ENCODE measurements at places on chromosomes 11 and 22.

- DNase-seq: no peak
Observed at GRCh38 chr22:30882974-30883533, 85.5 kb downstream of the MORC2 start.

- DNase-seq: no peak
Observed at GRCh38 chr11:122102426-122102825, 13.6 kb downstream of the BLID start.

DNA sequence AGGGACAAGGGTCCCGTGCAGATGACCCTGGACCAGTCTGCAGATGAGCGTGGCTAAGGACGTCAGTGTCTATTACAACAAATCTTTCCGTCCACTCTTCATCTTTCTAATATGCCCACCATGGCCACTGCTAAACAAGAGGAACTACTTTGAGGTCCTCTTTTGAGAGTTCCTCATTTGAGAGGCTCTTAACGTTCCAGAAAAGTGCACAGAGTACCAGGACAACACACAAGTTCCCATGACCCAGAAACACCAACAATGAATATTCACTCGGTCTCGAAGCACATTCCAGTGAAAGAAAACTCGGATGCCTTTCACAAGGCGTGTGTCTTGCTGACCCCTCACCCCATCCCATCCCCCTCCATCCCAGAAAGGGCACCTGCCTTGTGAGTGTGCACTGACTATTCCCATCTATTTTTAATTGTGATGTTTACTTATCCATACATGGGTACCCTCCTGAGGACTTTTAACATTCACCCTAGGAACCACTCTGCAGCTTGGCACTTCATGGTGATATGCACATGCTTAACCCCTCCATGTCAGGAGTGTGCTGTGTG is 157.0 kb downstream of the SHANK2 start:
- DNase-seq: no peak

GRCh38 chr11:76371170-76371569 is 9.8 kb downstream of the THAP12 start:
- no peak for DNase-seq

GRCh38 chr22:38674888-38675287 is 6.9 kb upstream of the TOMM22 start:
- DNase-seq: no peak

DNA sequence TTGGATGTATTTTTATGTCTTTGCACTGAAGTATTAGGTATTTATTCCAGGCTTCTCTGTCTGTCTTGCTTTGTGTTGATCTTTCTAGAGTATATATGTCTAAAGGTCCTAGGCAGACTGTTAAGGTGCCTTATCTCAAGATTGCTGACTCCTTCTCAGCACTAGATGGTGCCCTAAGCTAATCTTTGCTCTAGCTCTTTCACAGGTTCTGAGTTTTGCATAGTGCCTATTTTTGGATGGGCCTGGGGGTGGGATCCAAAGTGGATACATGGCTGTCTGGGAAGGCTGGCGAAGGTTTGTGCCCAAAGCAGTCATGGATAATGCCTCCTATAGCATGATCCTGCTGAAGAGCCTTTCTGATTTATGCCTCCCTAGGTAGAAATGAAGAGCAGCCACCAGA is 154.9 kb downstream of the TRPC6 start:
- DNase-seq: no peak

- no peak for DNase-seq
Observed at GRCh38 chr11:60396799-60397198, 540 bp downstream of the MS4A14 start.

DNA sequence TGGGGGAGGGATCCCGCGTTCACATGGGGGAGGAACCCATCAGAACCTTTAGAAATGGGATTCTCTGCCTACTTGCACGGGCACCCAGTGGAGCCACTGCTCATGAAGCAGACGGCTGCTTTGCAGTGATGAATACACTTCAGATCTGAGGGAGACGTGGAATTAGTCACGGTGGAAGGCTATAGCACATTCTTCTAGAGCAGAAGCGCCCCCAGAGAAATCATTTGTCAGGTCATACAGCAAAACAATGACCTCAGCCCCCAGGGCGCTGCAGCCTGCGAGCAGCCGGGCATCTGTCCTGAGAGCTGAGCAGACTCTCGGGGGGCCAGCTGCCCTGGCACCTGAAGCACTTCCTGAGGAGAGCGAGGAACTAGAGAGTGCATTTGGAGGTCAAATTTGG is 12.7 kb downstream of the TP53AIP1 start:
- no peak for DNase-seq

GRCh38 chr22:30591588-30592359 is at the start of gene PES1:
Gene PES1 (minus strand): TSS chr22:30591910. CDS start chr22:30591833, 77 bp downstream.
- DNase-seq: peak; percentile 89

DNA sequence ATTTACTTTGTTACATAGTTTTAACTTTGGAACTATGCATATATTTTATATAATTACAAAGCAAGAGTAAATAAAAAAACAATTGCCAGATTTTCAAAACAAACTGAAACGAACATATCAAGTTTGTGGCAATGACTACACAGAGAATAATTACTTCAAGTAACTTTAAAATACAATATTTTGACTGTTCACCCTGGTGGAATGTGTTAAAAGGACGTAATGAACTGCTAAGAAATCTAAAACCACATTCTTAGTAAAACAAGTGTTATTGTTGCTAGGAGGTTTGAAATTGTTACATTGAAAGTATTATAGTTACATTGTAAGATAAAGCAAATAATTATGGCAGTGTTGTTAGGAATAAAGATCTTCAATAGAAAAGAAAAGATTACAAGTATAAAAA is 71.4 kb downstream of the SFI1 start:
- DNase-seq: no peak

DNA sequence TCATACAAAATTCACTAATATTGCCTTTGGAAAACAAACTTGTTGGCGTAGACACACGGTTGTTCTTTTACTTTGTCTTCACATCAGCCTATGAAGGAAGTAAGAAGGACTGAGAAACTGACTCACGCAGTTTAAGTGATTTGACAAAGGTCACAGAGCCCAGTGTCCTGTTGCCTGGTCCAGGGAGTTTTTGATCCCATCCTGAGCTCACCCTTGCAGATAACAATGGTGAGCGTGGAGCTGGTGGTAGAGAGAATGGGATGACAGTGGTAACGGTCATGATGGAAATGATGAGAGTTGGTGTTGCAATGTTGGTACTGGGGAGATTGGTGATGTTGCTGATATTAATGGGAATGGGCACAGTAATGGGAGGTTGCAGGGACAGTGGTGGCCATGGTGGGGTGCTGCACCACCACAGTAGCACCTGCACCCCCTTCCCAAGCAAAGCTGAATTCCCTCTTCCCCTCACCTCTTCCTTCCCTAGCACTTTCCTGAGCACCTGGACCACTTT is 22.0 kb downstream of the CREB3L1 start:
- no peak for DNase-seq

GRCh38 chr11:18958221-18958910 is 19.2 kb upstream of the MRGPRX1 start:
- no peak for DNase-seq

DNA sequence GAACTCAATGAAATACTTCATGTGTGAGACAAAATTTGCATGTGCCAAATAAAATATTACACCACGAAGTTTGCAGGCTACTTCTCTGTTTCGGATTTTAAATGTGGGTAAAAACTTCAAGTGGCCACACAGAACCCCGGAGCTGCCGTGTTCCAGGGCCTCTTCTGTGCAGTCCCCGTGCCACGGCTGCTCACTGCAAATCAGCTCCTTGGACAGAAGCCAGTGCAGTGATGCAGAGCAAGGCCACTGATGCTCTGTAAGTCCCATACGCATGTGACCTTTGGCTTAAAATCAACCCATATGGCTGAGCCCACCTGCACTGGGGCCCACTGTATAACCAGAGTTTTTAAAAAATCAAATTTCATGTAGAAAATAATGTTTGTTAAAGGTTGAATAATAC is 1309.4 kb downstream of the TBC1D22A start:
- DNase-seq: no peak

- DNase-seq: no peak
Observed at GRCh38 chr22:23119494-23120414, 22.0 kb downstream of the RSPH14 start.

GRCh38 chr11:66616379-66617154 is at the start of gene RBM14:
Gene RBM14 (plus strand): TSS chr11:66616630. CDS start chr11:66616721, 91 bp downstream.
- peak; percentile 93 for DNase-seq

DNA sequence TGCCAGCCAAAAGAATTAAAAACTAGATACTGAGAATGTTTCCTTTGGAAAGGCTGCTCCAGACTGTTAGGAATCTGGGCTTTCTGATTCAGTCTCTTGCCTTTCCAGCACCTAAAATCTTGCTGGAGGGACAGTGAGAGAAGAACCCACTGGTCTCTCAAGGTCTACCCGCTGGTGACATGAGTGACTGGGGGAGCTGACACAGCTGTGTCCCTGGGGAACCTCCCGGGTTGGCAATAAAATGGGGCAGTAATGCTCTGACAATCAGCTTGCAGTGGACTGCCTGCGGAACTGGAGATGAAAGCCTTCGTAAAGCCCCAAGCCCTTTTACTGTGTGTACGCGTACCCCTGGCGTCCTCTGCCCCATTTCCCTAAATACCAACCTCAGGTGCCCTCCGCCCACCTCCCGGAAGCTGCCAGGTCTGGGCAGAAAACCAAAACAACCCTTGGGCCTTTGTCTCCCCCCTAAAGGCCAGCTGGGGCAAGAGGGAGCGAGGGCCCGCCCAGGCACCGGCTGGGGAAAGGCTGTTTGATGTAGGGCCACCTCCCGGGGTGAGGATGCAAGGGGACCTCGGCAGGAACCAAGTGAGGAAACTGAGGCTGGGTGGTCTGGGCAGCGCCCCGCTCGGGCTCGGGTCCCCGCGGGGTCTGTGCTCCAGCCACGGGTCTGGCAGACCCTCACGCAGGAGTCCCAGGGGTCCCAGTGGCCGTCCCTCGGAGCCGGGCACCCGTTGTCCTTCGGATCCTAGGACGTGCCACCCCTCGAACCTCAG is 741 bp downstream of the CARS1 start:
- DNase-seq: no peak

- no peak for DNase-seq
Observed at GRCh38 chr22:37259540-37260029, 15.5 kb upstream of the RAC2 start.

DNA sequence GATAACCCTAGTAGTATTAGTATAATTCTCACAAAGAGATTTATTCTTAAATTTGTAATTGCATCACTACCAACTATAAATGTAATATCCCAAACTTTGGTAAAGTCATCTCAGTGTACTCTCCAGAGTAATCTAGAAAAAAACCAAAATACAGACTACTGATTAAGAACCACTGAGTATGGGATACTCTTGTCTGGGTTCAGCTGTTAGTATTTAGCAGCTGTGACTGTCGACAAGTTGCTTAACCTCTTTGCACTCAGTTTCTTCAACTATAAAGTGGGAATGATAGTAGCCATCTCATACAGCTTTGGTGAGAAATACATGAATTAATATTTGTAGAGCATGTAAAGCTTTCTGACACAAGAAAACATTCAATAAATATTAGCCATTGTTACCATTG is 35.3 kb downstream of the C11orf65 start:
- no peak for DNase-seq

GRCh38 chr11:2796091-2796490 is 89.5 kb downstream of the CDKN1C start:
- no peak for DNase-seq

- no peak for DNase-seq
Observed at GRCh38 chr11:76771446-76772099, 11.6 kb upstream of the TSKU start.

GRCh38 chr22:43812149-43812842 is at the start of gene EFCAB6:
Gene EFCAB6 (minus strand): TSS chr22:43812305. CDS start chr22:43782318, 29,987 bp downstream.
- peak; percentile 80 for DNase-seq

DNA sequence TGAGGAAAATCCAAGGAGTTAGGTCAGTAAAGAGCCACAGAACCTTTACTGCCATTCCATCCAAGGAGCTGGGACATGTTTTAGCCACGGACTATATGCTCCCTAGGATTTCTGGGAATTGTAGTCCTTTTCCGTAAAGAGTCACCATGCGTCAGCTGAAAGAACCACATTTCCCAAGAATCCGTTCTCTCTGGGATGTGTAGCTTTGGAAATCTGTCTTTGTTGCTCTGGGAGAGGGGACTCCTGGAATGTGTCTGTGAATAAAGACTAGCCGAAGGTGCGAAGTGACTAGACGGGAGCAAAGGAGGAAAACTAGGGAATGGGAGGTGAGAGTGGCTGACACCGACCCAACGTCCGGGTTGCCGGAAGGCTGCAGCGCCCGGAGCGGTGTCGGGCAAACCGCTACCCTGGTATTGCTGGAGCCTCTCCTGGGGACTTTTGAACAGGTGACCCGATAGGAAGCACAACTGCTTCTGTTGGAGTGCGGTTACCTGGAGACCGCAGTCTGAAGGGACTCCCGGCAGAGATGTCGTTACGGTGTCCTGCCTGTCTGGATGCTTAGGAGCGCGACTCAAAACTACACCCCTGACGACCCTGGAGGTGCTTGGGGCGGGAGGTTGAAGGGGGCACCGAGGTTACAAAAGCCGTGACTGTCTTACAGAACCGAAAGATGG is at the start of gene IFTAP:
Gene IFTAP, plus strand, starts transcription at position 187 of the 674 bp plus-strand sequence. CDS start 15,602 bp downstream, outside the sequence.
- DNase-seq: no peak

DNA sequence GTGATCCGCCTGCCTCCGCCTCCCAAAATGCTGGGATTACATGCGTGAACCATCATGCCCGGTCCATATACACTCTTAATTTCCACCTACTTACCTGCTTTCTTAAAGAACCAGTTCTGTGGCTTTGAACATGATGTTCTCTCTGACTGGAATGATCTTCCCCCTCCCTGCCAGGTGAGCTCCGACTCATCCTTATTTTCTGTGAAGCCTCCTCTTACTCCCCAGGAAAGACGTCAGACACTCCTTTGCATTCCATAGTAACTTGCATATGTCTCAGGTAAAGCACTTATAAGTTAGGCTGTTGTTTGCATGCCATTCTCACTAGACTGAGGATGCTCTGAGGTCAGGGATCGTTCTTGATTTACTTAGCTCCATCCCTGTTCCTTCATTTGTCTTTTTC is 91.8 kb upstream of the RAB1B start:
- DNase-seq: no peak

GRCh38 chr11:43269254-43269918 is 42.4 kb upstream of the API5 start:
- no peak for DNase-seq

- DNase-seq: no peak
Observed at GRCh38 chr11:22162756-22163155, 30.1 kb upstream of the ANO5 start.

GRCh38 chr11:59706518-59707285 is 6.9 kb downstream of the OR10V1 start:
- no peak for DNase-seq

DNA sequence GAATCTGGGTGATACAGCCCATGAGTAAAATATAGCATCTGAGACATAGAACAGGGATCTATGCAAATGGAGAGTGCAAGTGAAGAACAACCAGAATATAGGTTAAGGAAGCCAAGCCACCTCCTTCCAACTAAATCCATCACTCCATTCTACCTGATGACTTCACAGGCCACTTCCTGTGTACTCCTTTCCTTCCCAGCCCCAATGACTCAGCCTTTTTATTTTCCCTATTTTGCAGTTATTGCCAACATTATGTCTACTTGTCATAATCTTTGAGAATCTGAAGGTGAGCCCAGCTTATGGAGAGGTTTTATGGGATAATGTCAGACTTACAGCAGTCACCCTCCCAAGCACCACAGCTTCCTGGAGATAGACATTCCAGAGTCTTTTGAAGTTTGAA is 1.4 kb upstream of the OR52M1 start:
- no peak for DNase-seq

All from stimulated activated CD8-positive, alpha-beta memory T cell treated with anti-CD3 and anti-CD28 coated beads, Interleukin-7, amount 100 ng/mL, for 1 hour (primary cell).